ENCODE measurements at places on chromosomes 4 and X.

GRCh38 chr4:53672873-53673272 is 81.6 kb upstream of the LNX1 start:
- DNase-seq = no peak

GRCh38 chr4:8112672-8113071 is 45.9 kb downstream of the ABLIM2 start:
- no peak for DNase-seq

GRCh38 chr4:119984996-119985395 is 81.7 kb downstream of the MAD2L1 start:
- no peak for DNase-seq

DNA sequence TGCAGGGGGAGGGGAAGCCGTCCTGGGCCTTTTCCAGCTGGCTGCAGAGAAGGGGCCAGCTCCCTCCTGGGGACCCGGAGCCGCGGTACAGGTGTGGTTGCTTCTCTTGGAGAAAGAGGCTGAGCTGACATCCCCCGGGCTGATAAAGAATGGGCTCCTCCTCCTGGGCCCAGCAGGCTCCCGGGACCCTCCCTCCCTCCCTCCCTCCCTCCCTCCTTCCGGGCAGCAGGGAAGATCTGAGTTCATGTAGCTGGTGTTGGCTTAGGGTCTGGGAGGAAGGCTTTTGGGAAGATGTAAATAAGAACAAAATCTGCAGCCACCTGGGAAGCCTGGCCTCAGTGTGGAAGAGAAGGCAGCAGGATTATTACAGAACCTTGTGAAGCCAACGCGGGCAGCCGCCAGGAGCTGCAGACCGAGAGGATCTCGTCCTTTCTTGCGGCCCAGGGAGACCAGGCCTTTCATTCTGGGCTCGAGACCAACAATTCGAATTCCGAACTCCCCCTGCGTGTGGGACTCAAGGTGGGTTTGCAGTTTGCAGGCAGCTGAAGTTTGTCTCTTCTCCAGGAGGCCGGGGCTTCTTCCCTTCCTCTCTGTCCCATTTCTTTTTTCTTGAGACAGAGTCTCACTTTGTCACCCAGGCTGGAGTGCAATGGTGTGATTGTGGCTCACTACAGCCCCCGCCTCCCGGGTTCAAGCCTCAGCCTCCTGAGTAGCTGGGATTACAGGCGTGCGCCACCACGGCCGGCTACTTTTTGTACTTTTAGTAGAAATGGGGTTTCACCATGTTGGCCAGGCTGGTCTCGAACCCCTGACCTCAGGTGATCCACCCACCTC is at the start of gene PLCXD1:
PLCXD1 (plus strand) TSS at position 216 of the 834 bp plus-strand sequence. CDS start 2,807 bp downstream, outside the sequence.
- DNase-seq = no peak

GRCh38 chr4:17072483-17072882 is 174.0 kb upstream of the LDB2 start:
- DNase-seq = no peak

DNA sequence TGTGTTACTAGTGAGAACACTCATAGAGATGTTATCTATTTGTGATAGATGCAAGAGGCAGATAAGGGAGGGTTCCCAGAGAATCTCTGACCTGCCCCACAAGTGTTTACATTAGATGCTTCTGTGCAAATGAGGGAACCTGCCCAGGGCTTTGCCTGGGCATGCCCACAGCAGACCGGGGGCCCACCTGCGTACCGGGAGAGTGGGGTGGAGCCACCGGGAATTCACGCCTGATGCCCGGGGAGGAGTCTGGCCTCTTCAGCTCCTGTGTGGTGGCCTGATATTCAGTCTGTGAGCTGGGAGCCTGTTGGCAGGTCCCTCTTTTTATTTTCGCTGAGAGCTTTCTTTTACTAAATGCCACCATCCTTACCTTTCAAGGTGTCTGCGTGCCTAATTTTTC is 155.7 kb downstream of the SNCA start:
- DNase-seq = no peak

GRCh38 chrX:9279234-9279544 is 185.7 kb upstream of the TBL1X start:
- no peak for DNase-seq

GRCh38 chr4:159117968-159118367 is 15.1 kb downstream of the RAPGEF2 start:
- no peak for DNase-seq

- no peak for DNase-seq
Observed at GRCh38 chrX:13752646-13753045, 18.1 kb downstream of the OFD1 start.

DNA sequence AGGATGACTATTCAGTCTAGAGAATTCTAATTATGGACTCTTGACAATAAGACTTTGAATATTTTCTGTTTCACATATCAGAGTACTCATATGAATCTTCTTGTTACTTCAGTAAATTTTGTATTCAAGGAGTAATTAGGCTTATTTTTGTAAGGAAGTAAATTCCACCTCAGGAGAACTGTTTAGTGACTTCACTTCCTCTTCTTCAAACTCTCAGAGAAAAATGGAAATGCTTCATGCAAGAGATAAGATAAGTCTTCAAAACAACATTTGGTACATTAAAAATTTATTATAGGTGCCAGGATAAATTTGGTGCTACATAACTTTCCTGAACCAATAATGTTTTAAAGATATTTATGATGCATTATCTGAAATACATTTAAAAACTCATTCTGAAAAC is 1421.9 kb downstream of the PCDH7 start:
- DNase-seq = no peak

DNA sequence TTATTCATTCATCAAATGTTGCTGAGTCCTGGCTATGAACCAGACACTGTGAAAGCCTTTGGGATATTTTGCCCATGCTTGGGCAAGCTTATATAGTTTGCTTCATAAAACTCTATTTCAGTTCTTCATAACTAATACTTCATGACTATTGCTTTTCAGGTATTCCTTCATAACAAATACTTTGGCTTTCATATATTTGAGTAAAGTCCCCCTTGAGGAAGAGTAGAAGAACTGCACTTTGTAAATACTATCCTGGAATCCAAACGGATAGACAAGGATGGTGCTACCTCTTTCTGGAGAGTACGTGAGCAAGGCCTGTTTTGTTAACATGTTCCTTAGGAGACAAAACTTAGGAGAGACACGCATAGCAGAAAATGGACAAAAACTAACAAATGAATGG is 1.7 kb upstream of the AFP start:
- DNase-seq = no peak

DNA sequence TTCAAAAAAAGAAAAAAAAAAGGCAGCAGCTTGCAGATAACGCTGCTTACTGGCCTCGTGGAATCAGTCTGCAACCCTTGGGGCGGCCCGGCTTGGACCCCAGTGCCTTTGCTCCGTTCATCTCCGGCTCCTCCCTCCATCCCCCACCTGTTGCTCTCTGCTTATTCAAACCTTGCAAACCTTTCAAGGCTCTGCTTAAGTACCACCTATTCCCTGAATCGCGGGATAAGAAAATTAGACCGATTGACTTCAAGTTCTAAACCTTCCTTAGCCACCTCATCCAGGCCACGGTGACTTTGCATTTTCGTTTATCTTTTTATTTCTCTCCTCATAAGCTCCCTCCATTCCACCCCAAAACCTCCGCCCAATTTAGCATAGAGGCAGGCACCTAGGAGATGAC is 1.4 kb upstream of the PHKA1 start:
- DNase-seq = no peak
